ENCODE measurements at places on chromosomes 6 and 20.

DNA sequence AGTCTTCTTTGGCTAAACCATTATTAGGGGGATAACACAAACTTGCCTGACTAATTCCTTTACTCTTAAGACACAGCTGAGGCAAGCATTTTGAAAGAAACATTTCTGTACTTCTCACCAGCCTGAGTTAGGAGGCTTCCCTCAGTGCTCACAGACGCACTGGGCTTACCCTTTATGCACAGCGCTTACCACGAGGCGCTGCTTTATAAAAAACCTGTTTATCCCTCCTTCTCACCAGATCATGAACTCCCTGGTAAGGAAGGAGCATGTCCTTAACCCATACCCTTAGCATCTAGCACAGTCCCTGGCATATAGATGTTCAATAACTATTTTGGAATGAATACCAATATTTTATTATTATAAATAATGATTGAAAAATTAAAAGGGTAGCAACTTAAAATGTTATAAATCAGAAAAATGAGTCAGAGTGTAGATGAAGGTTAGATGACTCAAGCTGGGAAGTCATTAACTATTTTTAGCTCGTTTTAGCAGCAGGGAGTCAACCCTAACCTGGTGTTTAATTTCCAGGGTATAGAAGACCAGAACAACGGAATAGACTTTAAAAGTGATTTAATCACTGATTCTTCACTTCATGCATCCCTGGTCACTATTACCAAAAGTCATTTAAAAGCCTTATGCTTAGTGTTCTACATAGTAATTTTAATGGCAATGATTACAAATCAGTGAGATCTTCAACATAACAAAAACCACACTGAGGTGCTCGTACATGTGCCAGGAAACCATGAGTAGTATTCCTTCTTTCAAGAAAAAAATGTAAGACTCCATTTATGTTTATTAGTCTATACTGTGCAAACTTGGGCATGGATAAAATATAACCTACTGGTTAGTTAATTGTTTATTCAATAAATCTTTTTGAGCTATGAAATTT, 4.1 kb upstream of the TPD52L1 start:
- DNase-seq: no peak

DNA sequence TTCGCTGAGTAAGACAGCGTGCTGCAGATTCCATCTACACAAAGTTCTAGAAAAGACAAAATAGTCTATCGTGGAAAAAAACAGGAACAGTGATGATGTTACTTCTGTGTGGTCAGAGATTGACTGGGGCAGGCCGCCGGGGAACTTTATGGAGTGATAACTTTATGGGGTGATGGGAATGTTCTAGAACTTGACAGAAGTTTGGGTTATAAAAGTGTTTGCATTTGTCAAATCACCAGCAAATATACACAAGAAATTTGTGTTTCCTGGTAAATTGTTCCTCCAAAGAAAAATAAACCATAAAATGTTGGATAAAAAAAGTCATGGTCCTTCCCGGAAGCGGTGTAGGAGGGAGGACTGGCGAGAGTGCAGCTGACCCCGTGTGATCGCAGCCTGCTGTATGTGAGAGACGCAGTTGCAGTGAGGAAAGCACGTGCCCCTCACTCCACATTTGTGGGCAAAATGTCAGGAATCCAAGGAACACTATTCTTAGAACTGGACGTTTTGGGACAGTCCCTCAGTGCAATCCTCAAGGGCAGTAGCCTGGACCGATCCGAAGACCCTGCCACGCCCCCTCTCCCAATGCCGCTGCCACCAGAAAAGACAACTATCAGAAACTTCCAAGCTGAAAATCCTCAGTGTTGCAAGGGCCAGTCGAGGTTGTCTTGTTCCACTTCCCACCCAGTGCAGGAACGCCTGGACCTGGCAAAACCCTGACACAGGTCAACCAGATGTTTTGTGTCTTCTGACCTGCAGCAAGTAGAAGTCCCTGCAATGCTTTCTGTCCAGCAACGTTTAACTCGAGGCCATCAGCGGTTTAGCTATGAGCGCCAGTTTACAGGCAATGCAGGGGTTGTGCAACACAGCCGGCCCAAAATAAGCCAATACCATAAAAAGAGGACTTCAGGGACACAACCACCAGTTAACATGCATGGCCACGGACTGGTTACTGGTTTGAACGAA, 80.5 kb upstream of the QKI start:
- DNase-seq: no peak

GRCh38 chr6:30344191-30344867, 627 bp upstream of the RPP21 start:
- no peak for DNase-seq

DNA sequence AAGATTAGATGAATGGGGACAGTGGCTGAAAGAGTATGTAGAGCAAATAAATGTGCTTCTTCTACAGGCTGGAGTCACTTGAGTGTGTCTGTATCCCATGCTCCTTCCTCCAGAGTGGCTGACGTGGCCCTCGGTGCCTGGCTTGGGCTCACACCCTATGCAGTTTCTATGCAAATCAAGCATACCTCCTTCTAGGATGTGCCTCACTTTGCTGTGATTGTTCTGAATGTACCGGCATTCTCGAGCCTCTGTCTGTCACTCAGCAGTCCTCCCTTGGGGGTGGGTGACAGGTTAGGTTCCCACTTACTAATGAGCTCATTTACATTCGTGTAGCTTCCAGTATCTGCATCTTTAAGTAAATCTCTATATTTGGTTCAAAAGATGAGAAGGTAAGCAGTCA, 55.1 kb upstream of the HDDC2 start:
- no peak for DNase-seq

DNA sequence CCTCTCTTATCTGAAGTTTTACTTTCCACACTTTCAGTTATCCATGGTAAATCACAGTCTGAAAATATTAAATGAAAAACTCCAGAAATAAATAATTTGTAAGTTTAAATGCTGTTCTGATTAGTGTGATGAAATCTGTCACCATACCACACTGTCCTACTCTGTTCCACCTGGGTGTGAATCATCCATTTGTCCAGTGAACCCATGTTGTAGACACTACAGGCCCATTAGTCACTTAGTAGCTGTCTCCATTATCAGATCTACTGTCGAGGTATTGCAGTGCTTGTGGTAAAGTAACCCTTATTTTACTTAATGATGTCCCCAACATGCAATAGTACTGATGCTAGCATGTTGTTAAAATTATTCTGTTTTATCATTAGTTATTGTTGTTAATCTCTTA, 29.2 kb upstream of the MMS22L start:
- DNase-seq: no peak

DNA sequence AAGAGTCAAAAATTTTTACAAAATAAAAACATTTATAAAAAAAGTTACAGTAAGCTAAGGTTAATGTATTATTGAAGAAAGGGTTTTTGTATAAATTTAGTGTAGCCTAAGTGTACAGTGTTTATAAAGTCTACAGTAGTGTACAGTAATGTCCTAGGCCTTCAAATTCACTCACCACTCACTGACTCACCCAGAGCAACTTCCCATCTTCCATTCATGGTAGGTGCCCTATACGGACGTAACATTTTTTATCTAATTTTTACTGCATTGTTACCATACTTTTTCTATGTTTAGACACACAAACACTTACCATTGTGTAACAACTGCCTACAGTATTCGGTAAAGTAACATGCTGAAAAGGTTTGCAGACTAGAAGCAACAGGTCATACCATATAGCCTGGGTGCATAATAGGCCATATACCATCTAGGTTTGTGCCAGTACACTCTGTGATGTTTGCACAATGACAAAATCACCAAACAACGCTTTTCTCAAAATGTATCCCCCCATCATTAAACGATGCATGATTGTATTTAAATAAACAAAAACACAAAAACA, 6.0 kb downstream of the MTFR2 start:
- DNase-seq: no peak

- DNase-seq: no peak
Observed at GRCh38 chr20:48683467-48684175, 144.2 kb downstream of the PREX1 start.

GRCh38 chr6:167826896-167827582, at the start of gene AFDN:
Gene AFDN (plus strand): TSS chr6:167826911. CDS start chr6:167827133, 222 bp downstream.
- DNase-seq: no peak

DNA sequence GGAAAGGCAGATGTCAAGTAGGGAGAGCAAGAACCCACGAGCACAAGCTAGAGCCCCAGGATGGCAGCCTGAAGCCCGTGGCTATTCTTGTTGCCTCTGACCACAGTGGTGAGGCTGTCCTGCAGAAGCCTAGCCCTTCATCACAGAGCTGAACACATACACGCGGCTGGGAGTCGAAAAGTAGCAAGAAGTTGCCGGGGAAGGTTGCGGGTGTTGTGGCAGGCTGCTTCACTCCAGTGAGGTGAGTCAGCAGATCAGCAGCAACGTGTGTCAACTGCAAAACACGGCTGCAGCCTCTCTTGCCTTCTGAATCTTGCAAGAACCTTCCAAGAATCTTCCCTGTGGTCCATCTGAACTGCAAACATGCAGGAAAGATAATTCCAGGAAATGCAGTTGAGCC, 10.6 kb upstream of the STX16 start:
- no peak for DNase-seq

DNA sequence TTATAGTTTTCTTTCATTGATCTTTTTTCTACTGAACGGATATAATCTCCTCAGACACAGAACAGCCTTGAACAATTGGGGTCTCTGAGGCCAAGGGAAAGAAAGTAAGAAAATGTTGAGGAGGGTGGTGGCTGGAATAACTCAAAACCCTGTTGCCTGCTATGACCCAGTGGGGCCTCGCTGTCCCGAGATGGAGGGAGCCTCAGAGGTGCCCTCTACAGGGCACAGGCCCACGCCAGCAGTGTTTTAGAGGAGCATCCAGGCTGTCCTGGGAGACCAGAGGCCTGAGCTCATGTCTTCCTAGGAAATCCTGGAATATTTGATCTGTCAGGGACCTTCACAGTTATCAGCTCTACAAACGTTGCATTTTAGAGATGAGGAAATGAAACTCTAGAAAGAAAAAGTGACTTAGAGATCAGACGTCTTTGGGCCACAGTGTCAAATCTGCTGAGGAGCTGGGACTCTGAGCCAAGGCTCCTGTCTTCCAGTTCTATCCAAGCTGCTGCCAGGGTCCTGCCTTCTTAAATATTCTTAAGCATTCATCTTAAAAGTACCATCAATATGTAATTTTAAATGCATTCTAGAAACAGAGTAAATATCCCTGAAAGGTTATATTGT, 26.3 kb downstream of the ALDH5A1 start:
- DNase-seq: no peak

DNA sequence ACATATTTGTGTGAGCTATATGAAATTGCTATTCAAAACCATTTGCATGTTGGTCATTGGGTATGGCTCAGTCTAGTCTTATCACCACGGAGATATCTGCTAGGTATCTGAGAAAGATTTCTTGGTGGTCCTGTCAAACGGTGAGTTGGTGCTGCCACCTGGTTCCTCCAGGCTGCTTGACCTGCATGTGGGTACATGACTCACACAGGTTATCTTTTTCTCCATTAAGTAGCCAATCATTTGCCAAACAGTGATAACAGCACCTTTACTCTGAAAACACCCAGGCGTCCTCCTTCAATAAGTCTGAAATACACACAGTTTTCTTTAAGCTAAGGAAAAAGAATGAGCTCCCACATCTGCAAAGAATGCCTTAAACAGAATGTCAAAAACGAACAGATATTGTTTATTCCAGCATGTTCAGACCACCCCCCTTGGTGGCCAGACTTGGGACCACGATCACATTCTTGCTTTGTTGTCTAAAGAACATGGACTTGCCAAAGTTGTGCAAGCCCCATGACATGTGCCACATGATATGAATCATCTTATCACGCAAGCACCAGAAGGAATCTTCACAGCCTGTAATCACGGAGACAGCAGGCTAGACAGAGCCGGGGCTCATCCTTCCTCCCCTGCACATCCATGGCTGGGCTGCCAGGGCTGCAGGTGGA, 200.7 kb upstream of the THBS2 start:
- no peak for DNase-seq

GRCh38 chr20:25216199-25216945, 20.9 kb downstream of the ENTPD6 start:
- no peak for DNase-seq

- DNase-seq: no peak
Observed at GRCh38 chr6:2715737-2716136, 35.0 kb downstream of the MYLK4 start.

- DNase-seq: no peak
Observed at GRCh38 chr6:41594326-41594725, 43.9 kb upstream of the MDFI start.

DNA sequence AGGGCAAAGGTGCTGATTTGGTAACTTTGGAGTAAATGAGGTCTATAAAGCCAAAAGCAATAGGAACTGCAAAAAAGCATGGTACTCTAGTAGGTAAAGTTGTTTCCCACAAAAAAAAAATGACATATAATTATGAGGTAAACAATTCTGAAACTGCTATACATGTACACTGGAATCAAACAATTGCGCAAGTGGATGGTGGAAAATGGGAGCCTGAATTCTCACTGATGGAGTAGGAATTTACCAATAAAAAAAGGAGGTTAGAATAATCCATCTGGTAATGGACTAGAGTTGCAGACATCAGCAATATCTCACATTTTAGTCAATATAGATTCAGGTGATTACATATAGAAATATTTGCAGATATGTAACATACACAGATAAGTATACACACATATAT, 5.0 kb upstream of the KAT14 start:
- DNase-seq: no peak

DNA sequence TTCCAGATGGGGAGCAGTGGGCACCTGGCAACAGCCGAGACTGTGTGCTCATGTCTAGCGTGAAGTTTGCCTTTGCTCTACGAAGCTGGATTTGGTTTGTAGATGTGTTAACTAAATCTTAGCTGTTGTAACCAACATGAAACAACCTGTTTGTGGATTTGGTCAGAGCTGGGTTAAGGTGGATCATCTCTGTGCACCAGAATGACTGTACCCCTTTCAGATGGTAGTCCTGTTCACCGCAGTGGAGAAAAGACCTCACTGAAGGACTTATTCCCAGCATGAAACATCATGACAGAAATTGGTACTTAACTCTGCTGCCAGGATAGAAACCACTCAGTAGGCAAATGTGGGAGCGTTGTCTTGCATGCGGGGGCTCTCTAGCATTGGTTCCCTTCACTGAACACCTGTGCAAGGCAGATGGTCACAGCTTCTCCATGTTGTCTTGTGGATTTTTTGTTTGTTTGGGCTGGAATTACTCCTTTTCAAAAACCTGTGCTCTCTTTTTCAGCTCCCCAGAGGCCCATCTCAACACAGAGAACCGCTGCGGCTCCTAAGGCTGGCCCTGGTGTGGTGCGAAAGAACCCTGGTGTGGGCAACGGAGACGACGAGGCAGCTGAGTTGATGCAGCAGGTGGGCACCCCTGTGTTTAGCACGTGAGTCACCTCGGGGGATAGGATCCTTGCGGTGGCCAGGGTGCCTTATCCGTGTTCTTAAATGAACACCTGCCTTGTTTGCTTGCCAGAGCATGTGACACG, 19.3 kb upstream of the EFCAB8 start:
- no peak for DNase-seq

Data from activated T-helper 1 cell treated with anti-CD3 and anti-CD28 coated beads, Interleukin-2, amount 50 U/mL, for 16 hours (primary cell).